Mesothelial cell of epicardium (in vitro differentiated cells): ENCODE measurements at places on chromosomes 5 and 9. TPM values are rescaled to one million over a fixed set of nuclear protein-coding genes. Genes with fewer than 3 reads are reported as not detected.

- DNase-seq = no peak
- H3K4me3 ChIP-seq = no peak overlapping the region
- peaks cover 33% of the 10 kb centered on the region for H3K4me1 ChIP-seq
- H3K27ac ChIP-seq = no peak overlapping the region
Measured at GRCh38 chr5:119339965-119340364, 15.9 kb upstream of the TNFAIP8 start.

DNA sequence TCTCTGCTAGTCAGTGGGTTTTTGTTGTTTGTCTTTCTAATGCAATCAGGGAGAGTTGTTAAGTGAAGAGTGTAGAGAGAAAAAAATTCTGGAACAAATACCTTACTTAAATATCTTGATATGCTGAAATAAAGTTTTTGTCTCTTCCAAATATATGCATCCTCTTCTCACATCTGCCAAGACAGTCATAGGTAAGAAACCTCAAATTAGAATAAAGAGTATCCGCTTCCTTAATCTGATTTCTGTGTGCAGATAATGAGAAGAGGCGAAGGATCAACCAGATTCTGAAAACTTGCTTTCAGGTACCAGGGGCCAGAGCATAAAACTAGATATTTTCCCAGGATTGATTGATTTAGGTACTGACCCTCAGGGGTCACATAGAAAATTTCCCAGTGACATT, 11.3 kb upstream of the IL6ST start:
- H3K4me3 ChIP-seq = no peak overlapping the region
- H3K36me3 ChIP-seq = no peaks in the 10 kb centered on the region
- no peaks in the 10 kb centered on the region for H3K27me3 ChIP-seq

DNA sequence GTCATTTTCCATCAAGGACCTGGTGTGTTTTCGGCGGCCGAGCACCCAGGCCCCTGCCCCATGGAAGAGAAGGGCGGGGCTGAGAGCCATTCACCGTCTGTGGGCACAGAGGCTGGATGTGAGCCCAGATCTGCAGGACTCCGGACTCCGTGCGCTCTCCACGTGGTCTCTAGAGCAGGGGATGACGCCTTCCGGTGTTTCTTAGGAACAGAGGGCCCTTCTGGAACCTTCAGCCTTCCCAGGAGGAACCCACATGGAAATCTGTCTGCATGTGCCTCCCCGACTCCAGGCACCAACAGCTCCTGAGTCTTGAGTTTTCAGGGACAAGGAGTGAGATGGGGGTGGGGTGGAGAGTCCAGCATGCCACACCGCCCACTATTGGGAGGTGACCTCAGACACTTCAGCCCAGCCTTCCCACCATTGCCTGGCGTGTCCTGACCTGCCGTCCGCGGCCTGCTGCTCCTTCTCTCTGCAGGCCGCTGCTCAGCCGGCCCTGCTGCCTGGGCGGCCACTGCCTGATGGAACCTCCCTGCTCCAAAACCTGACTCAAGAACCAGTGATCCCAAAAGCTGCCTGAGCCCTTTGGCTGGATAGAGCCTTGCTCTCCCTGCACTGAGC, 2.4 kb upstream of the RXRA start:
- peak overlapping the region; percentile 39 for H3K27ac ChIP-seq
- peak overlapping the region; percentile 54 for H3K4me3 ChIP-seq

DNA sequence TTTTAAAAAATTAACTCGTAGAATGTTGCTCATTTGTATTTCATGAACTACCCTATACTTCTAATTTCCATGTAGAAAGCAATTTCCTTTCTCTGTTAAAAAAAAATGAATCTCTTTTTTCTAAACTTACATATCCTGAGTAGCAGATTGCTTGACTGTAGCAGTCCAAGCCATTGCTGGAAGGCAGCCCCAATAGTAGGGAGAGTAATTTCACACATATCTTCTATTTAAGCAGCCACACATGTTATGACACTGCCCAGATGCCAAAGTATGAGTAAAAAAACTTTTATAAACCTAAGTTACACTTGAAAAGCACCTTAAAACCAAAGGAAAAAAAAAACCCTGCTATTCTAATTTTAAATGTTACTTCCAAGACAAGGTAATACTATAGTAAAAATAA, 69.6 kb downstream of the FBXL17 start:
- H3K27ac ChIP-seq = no peak overlapping the region
- no peak for DNase-seq
- H3K4me1 ChIP-seq = peaks cover 4% of the 10 kb centered on the region
- H3K4me3 ChIP-seq = no peak overlapping the region
- H3K36me3 ChIP-seq = peaks cover 3% of the 10 kb centered on the region

SPINK4 gene
- not detected in 3 replicates for total RNA-seq

ANKRD31 gene
- total RNA-seq = 1.1 to 1.4 TPM (median 1.3 TPM) in 3 replicates
